Trophoblast cell (in vitro differentiated cells and primary cell): ENCODE measurements at places on chromosomes 6 and 20.

GRCh38 chr6:61711849-61712248 lies 574.2 kb downstream of the KHDRBS2 start:
- DNase-seq, result no peak

GRCh38 chr20:23187751-23188150 lies 101.6 kb upstream of the CD93 start:
- DNase-seq, result no peak

DNA sequence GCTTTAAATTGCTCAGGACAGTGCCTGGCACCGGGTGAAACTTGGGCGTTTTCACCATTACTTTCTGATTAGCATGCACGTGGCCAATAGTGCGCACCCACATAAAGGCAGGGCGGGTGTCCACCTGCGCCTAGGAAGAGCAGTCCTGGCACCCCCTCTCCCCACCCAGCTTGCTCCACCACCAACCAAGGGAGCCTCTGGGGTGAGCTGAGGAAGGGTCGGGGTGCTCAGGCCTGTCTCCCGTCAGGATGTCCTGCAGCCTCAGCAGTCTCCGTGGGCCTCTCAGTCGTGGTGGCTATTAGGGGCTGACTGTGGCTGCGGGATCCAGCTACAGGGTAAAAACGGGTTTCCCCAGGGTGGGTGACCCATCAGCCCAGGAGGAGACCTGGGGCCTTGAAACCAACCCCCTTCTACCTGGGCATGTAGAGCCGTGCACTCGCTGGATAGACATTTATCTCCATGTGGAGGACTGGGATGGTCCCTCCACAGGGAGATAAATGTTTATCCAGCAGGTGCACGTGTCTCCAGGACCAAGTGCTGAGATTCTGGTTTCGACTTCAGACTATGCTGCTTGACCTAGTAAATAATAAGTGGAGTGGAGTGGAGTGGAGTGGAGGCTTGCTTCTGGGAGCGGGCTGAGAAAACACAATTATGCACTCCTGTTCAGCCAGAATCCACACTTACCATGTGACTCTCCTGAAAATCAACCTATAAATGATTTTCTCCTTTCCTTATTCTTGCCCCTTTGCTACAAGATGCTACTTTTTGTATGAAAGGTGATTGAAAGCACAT lies 91.1 kb downstream of the ZDHHC14 start:
- DNase-seq, result no peak

- DNase-seq, result no peak
Observed at GRCh38 chr20:62131560-62132320, 9.5 kb downstream of the LSM14B start.

DNA sequence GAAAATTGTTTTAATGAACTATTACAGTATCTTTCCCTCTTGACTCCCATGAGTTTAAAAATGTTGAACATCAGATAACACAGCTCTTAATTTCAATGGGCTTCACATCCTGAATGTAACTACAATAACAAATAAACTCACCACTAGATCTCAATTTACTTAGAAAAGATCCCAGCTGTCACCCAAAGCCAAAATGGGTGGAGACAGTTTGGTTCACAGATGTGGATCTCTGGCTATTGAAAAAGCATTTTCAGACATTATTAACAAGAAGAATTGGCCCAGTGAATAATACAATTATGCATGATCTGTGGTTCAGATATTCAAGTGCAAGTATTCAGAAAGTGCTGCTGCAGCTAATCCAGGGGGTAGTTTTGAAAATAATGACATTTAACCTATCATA lies 184.7 kb upstream of the RALGAPA2 start:
- DNase-seq, result no peak

DNA sequence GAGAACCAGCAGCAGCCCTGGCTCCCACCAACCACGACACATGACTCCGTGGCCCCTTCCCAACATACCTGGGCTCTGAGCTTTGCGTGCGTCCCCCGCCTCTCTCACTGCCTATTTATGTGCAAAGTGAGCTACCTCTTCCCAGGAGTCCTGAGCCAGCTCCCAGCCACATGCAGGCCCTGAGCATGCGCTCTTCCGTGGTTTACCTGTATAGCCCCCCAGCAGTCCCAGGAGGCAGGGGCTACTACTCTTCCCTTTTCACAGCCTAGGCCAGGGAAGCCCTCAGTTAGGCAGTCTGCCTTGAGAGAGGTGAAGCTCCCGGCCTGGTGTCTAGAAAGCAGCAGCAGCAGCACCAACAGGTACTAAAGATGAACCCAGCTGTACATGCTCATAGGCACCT lies 114.8 kb upstream of the CDYL start:
- no peak for DNase-seq

DNA sequence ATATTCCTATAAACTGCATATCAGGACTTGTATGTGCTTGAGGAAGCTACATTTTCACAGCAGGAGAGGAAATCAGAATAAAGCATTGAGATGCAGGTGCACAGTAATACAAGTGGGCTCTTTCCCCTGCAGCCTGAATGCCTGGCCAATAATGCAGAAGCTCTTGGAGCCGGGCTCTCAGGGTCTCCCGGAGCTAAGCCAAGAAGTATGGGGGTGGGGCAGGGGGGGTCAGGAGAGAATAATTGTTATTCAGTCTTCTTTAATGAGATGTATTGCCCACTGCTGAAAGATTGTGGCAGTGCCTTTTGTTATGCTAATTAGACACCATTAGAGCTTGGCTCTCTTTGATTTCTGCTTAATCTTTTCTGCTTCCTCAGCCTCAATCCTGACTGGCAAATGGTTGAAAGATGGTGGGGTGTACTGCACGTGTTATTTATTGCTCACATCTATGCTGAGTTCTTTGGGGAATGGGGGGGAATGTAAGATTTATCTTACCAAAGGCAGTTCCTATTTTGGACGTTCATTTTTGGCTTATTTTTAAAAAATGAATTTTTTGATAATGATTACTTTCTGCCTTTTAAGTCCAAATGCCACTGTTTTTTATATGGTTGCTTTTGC lies 407.6 kb upstream of the SOX4 start:
- no peak for DNase-seq

DNA sequence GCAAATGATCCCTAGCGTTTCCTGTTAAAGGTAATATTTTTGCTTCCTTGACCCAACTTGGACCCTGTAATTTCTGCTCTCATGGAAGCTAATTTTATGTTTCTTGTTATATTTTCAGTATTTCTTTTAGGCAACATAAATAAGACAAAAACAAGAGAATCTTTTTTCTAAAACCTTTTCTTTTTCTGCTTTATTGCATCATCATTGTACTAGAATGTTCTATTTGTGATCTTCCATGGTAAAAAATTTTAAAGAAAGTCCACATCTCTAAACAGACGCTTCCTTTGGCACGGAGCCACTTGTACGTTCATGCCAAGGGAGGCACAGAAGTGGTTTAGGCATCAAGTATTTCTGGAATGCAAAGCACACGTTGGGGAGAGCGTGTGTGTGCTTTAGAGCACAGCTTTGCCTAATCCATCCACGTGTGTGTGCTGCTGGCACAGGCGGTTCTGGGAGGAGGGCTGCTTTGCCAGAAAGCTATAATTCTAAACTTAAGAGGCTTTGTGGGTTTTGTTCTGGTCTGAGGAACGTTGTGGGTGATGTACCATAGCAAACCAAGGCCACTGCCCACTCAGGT lies 98.3 kb downstream of the SASH1 start:
- DNase-seq, result peak; percentile 43

GRCh38 chr6:126302191-126302590 lies 37.7 kb upstream of the CENPW start:
- DNase-seq, result no peak

DNA sequence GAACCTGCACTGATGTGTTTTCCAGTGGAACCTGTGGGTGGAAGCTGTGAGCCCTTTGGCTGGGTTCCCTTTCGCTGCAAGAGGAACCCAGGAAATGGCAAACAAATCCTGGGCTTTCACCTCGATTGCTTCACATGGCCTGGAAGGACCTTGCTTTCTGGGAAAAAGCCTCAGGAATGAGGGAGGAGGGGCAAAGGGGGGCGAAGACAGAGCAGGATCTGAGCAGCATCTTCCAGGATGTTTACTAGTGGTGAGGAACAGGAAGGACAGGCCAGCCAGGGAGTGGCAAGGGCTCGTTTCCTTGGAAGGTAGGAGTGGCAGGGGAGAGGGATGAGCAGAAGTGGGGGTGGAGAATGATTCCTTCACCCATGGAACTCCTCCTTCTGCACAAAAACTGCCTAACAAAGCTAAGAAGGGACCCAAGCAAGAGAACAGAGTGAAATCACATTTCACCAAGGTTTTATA lies 5.9 kb downstream of the SLC2A10 start:
- peak; percentile 18 for DNase-seq

DNA sequence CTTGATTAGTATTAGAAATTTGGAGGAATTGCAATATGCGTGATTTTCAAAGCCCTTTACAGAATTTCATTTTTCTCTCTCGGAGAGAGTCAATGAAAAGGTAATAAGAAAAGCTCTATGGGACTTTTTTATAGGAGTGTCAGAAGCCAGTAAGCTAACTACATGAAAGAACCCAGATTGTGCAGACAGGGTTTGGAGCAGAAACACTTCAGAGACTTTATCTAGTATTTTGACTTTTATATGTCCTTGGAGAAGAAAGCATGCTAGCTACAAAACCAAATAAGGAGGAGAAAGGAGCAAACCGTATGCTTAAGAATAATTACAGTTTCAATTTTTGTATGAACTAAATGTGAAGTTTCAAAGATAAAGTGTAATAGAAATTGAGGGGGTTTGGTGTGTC lies 141.7 kb downstream of the C6orf58 start:
- DNase-seq, result no peak

GRCh38 chr6:2197177-2197671 lies 48.2 kb downstream of the GMDS start:
- peak; percentile 41 for DNase-seq

GRCh38 chr6:170062915-170063241 lies 228.0 kb downstream of the DLL1 start:
- DNase-seq, result no peak

DNA sequence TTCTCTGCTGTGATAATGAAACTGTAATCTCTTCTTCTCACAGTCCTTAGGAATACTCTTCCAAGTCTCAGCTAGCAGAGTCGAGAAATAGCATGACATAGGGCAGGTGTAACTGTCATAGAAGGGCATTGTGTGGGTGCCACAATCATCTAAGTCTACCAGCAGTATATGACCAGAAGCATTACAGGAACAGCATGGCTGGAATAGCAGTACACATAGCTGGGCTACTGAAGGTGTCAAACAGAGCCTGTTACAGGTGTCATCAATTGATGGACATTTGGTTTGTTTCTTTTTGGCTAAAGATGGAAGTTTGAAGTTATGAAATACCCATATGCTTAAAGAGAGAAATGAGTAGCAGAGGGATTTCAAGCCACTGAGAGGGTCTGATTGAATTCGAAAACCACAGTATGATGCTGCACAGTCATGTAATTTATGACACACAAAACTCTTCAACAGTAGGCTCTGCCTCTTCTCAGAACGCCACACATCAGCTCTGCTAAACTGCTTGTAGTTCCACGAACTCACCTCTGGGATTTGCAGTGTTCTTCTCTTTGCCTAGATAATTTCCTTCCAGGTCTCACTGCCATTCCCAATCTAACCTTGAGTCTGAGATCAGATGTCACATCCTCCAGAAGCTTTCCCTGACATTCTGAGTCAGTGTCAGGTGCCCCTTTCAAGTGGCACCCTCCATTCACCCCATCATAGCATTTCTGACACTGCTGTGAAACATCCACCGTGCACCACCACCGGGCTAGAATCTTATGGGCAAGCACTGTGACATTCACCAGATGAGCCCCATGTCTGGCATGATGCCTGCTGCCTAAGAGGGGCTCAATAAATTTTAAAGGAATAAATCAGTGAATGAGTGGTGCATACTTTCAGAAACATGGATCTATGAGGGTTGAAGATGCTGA lies 151.0 kb downstream of the ADAT2 start:
- no peak for DNase-seq

- peak; percentile 34 for DNase-seq
Observed at GRCh38 chr6:142702501-142703460, 242.2 kb downstream of the HIVEP2 start.

DNA sequence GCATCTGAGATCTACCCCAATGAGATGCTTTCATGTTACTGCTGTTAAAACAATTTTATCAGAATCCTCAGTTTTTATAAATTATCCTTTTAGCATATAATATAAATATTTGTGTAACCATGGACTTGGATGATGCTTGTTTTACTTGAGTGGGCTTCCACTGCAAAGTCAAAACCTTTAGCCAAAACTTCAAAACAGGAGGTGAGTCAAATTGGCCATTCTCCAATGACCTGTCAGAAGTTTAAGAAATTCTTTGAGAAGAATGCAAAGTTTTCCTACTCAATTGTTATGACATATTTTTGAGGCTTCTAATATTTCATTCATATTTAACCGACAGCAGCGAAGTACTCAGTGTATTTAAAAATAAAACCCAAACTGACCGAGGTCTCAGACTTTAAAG lies 507.9 kb downstream of the EYS start:
- no peak for DNase-seq

DNA sequence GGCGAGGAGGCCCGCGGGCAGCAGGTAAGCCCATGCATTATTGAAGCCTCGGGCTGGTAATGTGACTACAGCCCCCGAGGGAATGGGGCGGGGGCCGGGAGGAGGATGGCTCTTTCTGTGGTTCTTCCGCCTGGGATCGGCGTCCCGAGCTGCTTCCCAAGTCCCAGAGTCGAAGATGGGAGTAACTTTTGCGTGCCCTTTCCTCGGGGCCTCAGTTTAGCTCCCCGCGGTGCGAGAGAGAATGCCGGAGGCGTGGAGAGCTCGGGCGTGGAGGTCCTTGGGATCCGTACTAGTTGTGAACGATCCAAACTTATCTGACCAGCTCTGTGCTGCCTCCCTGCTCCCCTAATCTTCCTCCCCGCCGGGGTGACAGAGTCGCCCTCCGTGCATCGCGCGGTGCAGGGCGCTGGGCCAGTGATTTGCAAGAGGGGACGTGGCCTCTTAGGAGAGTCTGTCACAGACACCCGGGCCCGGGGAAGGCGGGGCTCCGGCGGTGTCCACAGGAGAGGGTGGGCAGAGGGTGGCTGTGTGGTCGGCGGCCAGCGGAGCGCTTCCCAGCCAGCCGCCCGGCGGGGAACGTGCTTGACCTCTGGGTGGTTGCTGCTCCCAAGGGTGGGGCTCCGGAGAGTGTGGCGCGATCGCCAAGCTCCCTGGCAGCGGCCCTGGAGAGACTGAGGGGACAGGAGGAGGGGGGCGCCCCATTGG lies 815 bp downstream of the UTRN start:
- peak; percentile 18 for DNase-seq

- DNase-seq, result no peak
Observed at GRCh38 chr6:169905041-169905807, 153.8 kb downstream of the ERMARD start.

DNA sequence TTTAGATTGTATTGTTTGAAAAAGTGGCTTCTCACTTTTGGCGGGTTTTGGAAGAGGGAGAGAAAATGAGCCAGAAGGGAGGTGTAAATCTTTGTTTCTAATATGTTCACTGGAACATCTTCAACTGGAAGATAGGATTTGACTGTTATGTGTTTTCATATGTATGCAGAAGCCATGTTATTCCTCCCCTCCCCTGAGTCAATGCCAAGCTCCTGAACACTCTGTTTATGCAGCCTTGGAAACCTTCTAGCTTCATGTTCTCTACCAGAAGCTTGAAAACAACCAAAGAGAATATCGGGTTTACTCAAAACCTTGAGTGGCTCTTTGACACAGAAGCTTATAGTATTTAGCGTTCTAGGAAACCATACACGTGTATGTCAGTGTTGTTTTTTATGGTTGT lies 279.1 kb downstream of the PRL start:
- no peak for DNase-seq

- DNase-seq, result no peak
Observed at GRCh38 chr20:57536771-57537724, 12.1 kb upstream of the CTCFL start.

GRCh38 chr20:49672096-49672664 lies 41.5 kb downstream of the B4GALT5 start:
- DNase-seq, result no peak

- no peak for DNase-seq
Observed at GRCh38 chr6:63114610-63115211, 96.6 kb upstream of the FKBP1C start.
